A549 treated with CpdA at 1 μM for 4 hours (cell line): ENCODE measurements at places on chromosomes 12 and 14. TPM values are rescaled to one million over a fixed set of nuclear protein-coding genes. Genes with fewer than 3 reads are reported as not detected.

CRIP2 gene
- total RNA-seq, result 92.8 to 162 TPM (median 146 TPM) in 5 replicates

CFAP73 gene
- total RNA-seq, result 0.11 to 0.15 TPM in 2 of 5 replicates, not detected in the others

LRRK2 gene
- 1.9 to 2.2 TPM (median 2.1 TPM) in 5 replicates for total RNA-seq

A2ML1 gene
- not detected in 5 replicates for total RNA-seq

SLC5A8 gene
- total RNA-seq, result not detected in 5 replicates

LUM gene
- total RNA-seq, result 0.12 to 0.28 TPM (median 0.24 TPM) in 5 replicates

ACVRL1 gene
- 0.03 to 0.09 TPM (median 0.08 TPM) in 4 of 5 replicates, not detected in the other for total RNA-seq

OAS1 gene
- total RNA-seq, result 41.9 to 76.3 TPM (median 65.0 TPM) in 5 replicates

LRFN5 gene
- not detected in 5 replicates for total RNA-seq

TRAF3 gene
- total RNA-seq, result 19.8 to 28.9 TPM (median 27.4 TPM) in 5 replicates

IL22 gene
- not detected in 5 replicates for total RNA-seq

NANOG gene
- total RNA-seq, result not detected in 5 replicates

SLC38A4 gene
- total RNA-seq, result not detected in 5 replicates

FGF23 gene
- total RNA-seq, result not detected in 5 replicates

DNAJC22 gene
- total RNA-seq, result 19.2 to 24.7 TPM (median 20.0 TPM) in 5 replicates

CPSF2 gene
- 35.3 to 44.8 TPM (median 41.5 TPM) in 5 replicates for total RNA-seq

CLEC4C gene
- total RNA-seq, result not detected in 5 replicates

GPR33 gene
- not detected in 5 replicates for total RNA-seq

EGLN3 gene
- 3.9 to 5.3 TPM (median 4.4 TPM) in 5 replicates for total RNA-seq

ATP5MC2 gene
- 570 to 734 TPM (median 654 TPM) in 5 replicates for total RNA-seq

NKX2-8 gene
- total RNA-seq, result 1.5 to 3.8 TPM (median 2.8 TPM) in 5 replicates

SLC16A7 gene
- total RNA-seq, result 0.10 to 0.27 TPM (median 0.22 TPM) in 5 replicates

TMEM263 gene
- 27.9 to 34.2 TPM (median 31.8 TPM) in 5 replicates for total RNA-seq

IRF2BPL gene
- total RNA-seq, result 17.9 to 29.3 TPM (median 27.2 TPM) in 5 replicates

CD163L1 gene
- total RNA-seq, result 0.26 to 0.93 TPM (median 0.49 TPM) in 5 replicates

WNT5B gene
- total RNA-seq, result 1.4 to 2.9 TPM (median 2.1 TPM) in 5 replicates

NTN4 gene
- 49.4 to 56.4 TPM (median 53.9 TPM) in 5 replicates for total RNA-seq

OR5AU1 gene
- 0.02 TPM in 1 of 5 replicates, not detected in the others for total RNA-seq

SCYL2 gene
- total RNA-seq, result 16.7 to 22.6 TPM (median 20.4 TPM) in 5 replicates

RILPL1 gene
- total RNA-seq, result 8.3 to 14.6 TPM (median 12.2 TPM) in 5 replicates

TFCP2 gene
- 20.1 to 23.8 TPM (median 21.0 TPM) in 5 replicates for total RNA-seq

OR6J1 gene
- not detected in 5 replicates for total RNA-seq

LMBR1L gene
- 10.6 to 16.5 TPM (median 15.7 TPM) in 5 replicates for total RNA-seq

FAM216A gene
- total RNA-seq, result 17.6 to 20.7 TPM (median 20.2 TPM) in 5 replicates

NAB2 gene
- 15.0 to 18.4 TPM (median 17.2 TPM) in 5 replicates for total RNA-seq

GPD1 gene
- 0.10 to 0.32 TPM (median 0.20 TPM) in 4 of 5 replicates, not detected in the other for total RNA-seq

ANKRD33 gene
- total RNA-seq, result 0.08 TPM in 1 of 5 replicates, not detected in the others

DTX3 gene
- 14.4 to 21.2 TPM (median 18.1 TPM) in 5 replicates for total RNA-seq

GLT1D1 gene
- total RNA-seq, result not detected in 5 replicates

ENDOU gene
- not detected in 5 replicates for total RNA-seq

ARG2 gene
- total RNA-seq, result 1.3 to 2.7 TPM (median 1.9 TPM) in 5 replicates

INHBC gene
- total RNA-seq, result 0.03 to 0.07 TPM in 2 of 5 replicates, not detected in the others
